ENCODE measurements at places on chromosomes 5 and 9.

GRCh38 chr9:128384801-128385495, 13.8 kb downstream of the URM1 start:
- no peak for DNase-seq

DNA sequence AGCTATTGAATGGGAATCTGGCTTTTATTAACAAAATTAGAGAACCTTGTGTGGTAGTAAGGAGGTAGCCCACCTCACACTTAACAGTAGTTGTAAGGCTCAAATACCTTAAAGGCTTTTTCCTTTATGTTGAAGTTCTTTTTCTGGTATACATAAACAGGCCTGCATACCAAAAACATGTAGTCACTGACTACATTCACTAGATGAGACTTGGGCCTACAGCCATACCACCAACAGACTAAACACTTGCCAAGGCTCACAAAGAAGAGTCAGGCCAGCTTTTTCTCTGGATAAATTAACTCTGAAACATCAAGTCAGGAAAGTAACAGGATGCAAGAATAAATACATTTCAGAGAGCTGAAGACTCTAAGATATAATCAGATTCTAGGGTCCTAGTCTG, 78.6 kb upstream of the MPDZ start:
- no peak for DNase-seq

DNA sequence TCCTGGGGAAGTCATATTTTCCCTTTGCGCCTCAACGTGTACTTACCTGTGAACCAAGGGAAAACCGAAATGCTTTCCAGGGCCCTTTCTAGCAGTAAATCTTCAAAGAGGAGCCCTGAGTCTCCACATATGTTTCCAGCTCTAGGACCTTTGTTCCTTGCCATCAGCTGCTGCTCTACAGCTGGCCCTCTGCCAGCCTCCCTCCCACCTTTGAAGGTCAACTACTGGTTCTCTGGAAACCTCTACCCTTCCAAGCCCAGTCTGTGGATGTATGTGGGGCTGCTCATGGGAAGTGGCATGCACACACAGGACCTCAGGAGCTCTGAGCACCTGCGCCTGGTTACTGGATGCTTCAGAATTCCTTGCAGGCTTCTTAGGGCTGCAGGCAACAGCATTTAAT, 117.2 kb downstream of the PSD2 start:
- DNase-seq: no peak

DNA sequence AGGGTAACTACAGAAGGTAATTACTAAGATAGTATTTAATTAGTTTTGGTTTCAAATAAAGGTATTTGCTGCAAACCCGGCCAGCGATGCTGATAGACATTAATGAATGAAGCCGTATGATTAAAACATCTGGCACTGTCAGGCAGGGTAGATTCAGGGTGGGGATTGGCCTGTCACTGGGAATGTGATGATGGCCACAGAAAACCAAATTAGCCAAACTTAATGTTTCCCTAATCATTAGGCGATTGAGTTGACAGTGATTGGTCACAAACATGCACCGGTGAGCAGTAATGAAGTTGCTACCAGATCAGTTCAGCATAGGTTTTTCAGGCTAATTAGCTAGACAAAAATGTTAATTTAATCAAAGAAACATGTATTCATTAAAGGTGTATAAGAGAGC, 107.5 kb downstream of the SGCD start:
- no peak for DNase-seq

DNA sequence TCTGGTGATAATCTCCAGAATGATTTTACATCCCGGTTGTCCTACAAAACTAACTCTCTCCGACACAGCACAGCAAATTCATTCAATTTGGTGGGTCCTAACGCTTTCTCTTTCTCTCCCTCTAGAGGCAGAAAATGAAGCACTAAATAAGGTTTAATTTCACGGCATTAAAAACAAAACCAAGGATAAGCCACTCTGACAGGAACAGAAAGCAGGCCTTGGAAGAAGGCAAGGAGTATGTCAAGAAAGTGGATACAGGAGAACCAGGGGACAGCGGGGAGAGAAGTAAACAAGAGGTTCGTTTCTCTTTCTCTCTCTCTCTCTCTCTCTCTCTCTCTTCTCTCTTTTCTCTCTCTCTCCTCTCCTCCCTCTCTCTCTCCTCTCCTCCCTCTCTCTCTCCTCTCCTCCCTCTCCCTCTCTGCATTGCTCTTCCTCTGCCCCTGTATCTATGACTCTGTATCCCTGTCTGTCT, 49.8 kb downstream of the EBF1 start:
- no peak for DNase-seq

DNA sequence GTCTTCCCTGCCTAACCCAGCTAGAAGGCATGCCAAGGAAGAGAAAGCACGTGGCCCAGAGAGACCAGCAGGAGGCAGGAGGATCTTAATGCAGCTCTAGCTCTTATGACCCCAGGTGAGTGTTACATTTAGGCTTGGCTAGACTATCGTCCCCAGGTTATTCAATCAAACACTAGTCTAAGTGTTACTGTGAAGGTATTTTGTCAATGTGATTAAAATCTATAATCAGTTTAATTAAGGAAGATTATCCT, 483.7 kb downstream of the BNC2 start:
- DNase-seq: no peak

DNA sequence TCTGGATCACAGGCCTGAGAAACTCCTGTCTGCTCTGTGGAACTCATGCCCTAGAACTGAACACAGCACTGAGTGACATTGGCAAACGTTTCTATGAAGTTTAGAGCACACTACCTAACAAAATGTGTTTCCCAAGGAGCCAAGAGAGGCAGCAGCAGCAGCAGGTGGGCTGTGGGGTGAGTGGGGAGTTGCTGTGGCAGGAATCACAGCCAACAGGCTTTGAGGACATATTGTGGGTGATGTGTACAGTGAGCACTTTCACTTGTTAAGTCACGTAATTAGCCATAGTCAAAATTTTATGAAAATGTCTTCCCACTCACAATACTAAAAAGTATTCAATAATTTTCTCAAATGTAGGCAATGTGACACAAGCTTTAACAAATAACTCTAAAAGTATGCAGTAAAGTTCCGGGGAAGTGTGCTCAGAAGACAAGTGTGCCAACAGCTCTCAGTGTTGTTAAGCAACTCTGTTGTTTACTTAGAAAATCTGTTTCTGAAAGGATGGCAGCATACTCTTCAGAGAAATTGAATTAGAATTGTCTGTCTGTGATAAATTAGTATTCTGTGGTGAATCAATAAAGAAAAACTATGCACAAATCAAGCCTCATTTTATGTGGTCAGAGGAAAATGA, 482.1 kb downstream of the SEMA5A start:
- DNase-seq: no peak

GRCh38 chr9:101458963-101459631, 23.5 kb upstream of the ALDOB start:
- DNase-seq: no peak

DNA sequence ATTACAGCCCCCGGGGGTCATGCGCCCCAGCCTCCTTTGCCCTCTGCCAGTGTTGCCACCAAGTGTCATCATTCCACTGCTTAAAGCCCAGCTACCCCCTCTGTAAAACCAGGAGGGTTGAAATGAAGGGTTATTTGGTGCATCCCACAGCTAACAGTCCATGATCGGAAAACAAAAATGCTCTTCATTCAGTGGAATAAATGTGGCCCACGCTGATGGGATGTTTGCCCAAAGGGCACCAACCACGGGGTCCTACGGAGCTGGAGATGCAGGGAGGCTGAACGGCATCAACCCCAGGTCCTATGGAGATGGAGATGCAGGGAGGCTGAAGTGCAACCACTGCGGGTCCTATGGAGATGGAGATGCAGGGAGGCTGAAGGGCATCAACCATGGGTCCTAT, 218.5 kb upstream of the IRX1 start:
- DNase-seq: no peak

- DNase-seq: no peak
Observed at GRCh38 chr9:137250329-137251193, 525 bp upstream of the STPG3 start.

DNA sequence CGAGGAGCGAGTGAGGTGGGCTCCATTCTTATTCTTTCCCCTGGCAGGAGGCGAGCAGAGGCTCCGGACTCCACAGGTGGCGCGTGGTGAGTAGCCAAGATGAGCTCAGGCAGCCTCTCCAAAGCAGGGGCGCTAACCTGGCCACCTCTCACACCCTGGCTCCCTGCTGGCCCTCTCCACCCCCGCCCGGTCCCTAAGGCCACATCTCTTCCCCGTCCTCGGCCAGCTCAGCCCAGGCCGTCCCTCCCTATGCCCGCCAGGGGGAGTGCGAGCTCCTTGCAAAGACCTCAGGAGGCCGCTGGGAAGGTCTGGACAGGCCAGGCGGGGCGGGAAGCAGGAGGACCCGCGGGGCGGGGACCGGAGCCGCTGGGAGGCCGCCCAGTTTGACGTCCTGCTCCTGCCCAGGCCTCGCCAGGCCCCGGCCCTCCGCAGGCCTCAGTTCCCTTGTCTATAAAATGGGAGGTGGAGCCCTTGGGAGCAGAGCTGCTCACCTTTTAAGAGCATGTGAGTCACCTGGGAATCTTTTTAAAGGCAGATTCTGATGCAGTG, 46.3 kb upstream of the GGTA1 start:
- peak; percentile 69 for DNase-seq

DNA sequence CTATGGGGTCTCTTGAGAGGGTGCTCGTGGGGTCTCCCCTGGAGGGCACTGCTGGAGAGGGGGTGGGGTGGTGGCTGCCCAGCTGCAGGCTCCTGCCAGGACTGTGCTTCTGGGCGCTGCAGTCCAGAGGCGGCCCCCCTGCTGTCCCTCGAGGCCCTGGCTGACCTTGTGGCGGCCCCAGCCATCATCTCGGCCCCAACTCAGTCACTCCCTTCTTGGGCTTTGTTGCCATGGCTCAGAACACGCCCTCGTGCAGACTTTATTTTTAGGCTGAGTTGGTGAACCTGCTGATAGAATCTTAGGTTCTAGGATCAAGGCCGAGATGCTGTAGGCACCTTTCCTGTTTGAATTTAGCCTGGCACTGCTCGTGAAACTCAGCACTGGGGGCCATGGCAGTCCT, 22.8 kb downstream of the FBXW5 start:
- no peak for DNase-seq

DNA sequence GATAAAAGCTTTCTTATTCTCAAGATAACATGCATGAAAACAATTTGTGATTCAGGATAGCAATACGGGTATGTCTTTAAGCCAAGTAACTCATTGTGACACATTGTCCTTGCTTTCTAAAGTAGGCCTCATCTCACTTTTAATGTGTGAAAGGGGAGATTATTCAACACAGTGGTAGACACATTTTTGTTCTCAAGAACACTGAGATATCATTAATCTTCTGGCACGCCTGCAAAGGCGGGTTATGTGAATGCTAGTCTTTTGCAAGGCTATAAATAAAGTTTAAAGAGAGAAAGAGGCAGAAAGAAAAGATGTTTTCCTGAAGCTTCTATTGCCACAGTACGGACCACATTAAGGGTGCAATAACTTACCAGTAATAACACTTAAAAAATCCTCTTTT, 181.8 kb upstream of the MEF2C start:
- DNase-seq: no peak

DNA sequence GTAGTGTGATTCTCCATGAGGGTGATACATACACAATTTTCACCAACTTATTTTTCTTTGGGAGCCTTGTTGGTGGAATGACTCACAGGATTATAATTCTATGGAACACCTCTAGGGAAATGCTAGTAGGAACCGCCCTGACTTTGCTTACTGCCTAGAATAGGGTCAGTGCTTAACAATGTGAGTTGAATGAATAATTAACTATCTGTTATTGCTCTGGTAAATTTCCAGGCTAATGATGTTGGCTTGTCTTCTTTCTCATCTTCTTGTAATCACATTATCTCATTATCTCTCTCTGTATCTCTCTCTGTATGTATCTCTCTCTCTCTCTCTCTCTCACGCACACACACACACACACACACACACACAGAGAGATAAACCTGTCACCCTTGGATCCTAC, 291.1 kb downstream of the TRIM32 start:
- no peak for DNase-seq

- DNase-seq: no peak
Observed at GRCh38 chr5:131258733-131259132, 5.1 kb upstream of the CDC42SE2 start.

DNA sequence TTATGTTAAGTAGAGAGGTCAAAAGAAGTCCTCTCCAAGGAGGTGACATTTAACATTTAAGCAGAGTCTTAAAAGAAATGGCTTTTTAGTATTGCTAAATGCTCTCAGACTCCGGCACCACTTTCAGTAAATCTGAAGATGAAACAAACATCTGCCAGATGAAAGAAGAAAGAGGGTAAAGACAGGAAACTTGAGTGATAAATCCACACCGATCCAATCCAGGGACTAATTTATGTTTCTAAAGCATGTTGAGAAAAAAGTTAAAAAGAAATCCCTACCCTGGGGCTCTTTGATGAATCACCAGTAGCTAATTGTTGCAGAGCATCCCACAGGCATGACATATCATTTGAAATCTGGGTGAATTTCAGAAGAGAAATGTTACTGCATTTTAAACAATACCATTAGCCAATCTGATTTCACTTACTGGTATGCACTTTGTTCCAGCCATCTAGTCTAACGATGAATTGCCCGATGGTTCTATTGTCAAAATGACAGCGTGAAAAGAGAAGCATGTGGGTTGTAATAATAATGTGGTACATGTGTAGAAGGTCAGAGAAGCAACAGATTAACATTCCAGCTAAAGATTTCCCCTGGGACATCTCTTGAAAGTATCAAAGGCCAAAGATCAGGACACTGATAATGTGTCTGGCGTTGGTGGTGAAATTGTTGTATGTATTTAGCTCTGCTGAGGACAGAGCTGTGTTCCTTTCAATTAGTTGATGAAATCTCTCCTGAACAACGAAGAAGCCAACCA, 485.7 kb downstream of the CSNK1G3 start:
- DNase-seq: no peak

- no peak for DNase-seq
Observed at GRCh38 chr9:90658181-90658580, 15.6 kb upstream of the DIRAS2 start.
